SK-N-DZ (cell line): ENCODE measurements at places on chromosomes 4 and X.

- DNase-seq, result no peak
Observed at GRCh38 chr4:25651682-25652081, 4.0 kb upstream of the SLC34A2 start.

DNA sequence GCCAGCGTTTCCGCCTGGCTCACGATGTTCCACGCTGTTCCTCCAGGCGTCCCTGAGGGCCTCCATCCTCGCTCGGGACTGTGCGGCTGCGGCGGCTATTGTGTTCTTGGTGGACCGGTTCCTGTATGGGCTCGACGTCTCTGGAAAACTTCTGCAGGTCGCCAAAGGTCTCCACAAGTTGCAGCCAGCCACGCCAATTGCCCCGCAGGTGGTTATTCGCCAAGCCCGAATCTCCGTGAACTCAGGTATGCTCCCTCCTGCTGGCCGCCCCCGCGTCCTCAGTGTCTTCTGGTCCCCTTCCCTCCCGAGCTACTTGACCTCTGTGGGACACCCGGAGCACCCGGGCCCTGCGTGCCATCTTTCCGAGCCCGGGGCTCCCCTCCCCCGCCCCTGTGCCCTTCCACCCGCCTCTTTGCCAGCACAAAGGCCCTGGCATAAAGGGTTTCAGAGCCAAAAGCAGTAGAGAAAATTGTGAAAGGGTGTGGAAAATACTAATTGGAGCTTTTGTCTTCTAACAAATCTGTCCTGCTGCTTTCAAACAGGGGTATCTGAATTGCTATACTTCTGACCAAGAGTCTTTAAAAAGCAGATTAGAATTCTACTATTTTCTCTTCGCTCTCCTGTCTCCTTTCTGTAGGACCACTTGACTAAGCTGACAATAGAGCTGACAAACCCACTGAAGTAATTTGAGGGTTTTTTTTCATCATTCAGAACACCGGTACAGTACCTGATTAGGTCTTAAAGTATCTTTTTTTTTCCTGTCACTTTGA lies 104.0 kb downstream of the NEUROG2 start:
- no peak for DNase-seq

GRCh38 chr4:94480362-94480951 lies 28.7 kb downstream of the PDLIM5 start:
- DNase-seq, result peak; percentile 1

DNA sequence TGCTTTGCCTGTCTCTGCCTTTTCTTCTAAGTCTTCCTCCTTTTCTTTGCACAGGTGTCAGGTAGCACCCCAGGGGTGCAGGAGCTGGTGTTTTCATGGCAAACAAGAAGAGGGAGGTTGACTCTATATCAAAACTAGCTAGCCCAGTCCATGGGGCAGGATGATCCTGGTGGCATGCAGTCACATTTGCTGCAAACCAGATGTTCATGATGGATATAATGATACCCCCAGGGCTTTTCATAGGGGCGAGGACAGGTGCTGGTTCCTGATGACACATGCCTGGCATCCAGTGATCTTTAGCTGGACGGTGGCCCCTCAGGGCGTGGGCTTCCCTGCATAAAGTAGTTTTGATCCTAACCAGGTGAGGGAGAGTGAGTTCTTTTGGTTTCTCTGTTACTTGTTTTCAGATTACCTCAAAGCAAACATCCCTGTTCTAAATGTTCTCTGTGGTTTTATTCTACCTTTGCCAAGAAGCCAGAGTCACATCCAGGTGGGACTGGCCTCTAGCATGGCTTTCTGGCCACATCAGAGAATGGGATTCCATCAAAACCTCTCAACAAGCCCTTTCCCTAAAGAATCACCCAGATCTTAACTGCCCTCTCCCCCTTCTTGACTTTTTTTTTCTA lies 11.2 kb upstream of the UBA6 start:
- no peak for DNase-seq

DNA sequence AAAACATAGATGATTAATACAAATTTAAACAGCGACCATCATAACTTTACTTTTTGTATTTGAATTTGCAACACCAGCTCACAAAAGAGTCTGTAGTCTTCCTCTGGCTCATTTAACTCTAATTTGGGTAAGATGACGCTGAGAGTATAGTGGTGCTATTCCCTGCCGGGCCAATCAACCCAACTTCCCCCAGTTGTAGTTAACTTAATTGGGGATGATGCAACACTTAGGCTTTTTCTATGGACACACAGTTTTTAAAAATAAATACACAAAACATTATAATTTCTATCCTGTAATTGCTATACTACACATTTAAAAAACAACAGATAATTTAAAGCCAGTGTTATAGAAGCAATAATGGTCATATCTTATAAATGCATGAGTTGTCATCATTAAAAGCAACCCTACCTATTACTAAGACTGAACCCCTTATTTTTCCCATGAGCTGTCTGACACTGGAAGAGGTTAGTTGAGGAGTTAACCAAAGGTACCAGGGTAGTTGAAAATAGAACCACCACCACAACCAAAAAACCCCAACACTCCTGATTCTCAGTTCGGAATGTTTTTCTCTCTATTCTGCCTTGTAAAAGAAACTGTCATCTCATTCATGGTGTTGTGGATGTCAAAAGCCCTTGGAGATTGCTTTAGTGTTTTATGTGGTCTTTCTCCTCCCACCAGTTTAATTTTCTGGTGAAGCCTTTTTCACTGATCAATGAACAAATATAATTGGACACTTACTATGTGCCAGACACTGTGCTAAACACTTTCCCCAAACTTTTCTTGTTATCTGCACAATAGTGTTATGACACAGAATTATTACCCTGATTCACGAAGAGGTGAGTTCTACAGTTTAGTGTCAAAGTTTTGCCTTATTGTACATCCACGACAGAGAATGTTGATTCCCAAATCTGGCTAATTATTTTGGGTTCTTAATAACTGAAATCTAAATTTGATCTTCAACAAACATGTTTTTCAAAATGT lies 61.5 kb upstream of the RAPGEF2 start:
- no peak for DNase-seq

GRCh38 chrX:153848325-153848724 lies 18.0 kb upstream of the PDZD4 start:
- DNase-seq, result no peak
